RPMI7951 (cell line): ENCODE measurements at places on chromosomes 6 and 20.

GRCh38 chr20:62143957-62144825, 622 bp downstream of the SS18L1 start:
- peak; percentile 77 for DNase-seq

- peak; percentile 43 for DNase-seq
Observed at GRCh38 chr20:63442100-63442493, 30.4 kb downstream of the KCNQ2 start.

- DNase-seq: no peak
Observed at GRCh38 chr6:134995536-134995935, 45.6 kb upstream of the ALDH8A1 start.

- peak; percentile 78 for DNase-seq
Observed at GRCh38 chr6:30686009-30686907, at the start of gene PPP1R18. Gene PPP1R18, minus strand, starts transcription at chr6:30686645. Its CDS starts 627 bp downstream, at chr6:30686018.

- peak; percentile 79 for DNase-seq
Observed at GRCh38 chr6:119533603-119534279, 184.2 kb upstream of the MAN1A1 start.
